ENCODE measurements at places on chromosomes 13 and 19. TPM values are rescaled to one million over a fixed set of nuclear protein-coding genes. Genes with fewer than 3 reads are reported as not detected.

Gene MYPOP
- 1.8 TPM for total RNA-seq

Gene HOMER3
- 76.3 TPM for total RNA-seq

Gene GJA3
- total RNA-seq = 0.16 TPM

Gene CATSPERD
- not detected for total RNA-seq

Gene MIR17HG
- total RNA-seq = 1.0 TPM

Gene KASH5
- total RNA-seq = not detected

Gene TINCR
- total RNA-seq = not detected

Gene LILRB1
- not detected for total RNA-seq

Measured in epithelial cell of alveolus of lung (primary cell).